ENCODE measurements at places on chromosomes 6 and 20.

DNA sequence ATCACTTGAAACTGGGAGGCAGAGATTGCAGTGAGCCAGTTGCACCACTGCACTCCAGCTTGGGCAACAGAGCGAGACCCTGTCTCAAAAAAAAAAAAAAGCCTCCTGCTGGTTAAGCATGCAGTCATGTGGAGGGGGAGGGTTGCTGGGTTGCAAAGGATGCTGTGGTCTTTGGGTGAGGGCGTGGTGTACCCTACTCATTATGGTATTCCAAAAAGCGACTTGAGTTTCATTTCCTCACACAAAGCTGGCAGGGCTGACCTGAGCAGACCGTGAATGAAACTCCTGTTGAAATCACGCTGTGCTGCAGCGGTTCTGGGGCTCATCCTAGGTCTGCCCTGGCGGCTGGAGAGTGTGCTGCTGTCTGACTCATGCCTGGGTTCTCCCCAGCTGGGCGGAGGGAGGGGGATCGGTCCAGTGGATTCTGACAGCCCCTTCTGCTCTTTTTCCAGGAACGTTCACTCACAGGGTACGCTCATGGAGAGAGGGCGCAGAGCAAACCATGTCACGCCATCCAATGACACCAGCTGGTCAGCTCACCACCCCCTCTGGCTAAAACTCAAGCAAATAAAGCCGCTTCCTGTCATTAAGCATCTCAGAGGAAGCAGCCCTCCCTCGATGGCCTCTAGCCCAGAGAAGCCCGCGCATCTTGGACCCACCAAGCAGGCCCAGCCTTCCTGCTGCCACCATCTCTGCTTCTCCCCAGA, 166.2 kb downstream of the SCML4 start:
- no peak for DNase-seq

GRCh38 chr6:159493898-159494585, 199.0 kb downstream of the SOD2 start:
- DNase-seq = no peak

DNA sequence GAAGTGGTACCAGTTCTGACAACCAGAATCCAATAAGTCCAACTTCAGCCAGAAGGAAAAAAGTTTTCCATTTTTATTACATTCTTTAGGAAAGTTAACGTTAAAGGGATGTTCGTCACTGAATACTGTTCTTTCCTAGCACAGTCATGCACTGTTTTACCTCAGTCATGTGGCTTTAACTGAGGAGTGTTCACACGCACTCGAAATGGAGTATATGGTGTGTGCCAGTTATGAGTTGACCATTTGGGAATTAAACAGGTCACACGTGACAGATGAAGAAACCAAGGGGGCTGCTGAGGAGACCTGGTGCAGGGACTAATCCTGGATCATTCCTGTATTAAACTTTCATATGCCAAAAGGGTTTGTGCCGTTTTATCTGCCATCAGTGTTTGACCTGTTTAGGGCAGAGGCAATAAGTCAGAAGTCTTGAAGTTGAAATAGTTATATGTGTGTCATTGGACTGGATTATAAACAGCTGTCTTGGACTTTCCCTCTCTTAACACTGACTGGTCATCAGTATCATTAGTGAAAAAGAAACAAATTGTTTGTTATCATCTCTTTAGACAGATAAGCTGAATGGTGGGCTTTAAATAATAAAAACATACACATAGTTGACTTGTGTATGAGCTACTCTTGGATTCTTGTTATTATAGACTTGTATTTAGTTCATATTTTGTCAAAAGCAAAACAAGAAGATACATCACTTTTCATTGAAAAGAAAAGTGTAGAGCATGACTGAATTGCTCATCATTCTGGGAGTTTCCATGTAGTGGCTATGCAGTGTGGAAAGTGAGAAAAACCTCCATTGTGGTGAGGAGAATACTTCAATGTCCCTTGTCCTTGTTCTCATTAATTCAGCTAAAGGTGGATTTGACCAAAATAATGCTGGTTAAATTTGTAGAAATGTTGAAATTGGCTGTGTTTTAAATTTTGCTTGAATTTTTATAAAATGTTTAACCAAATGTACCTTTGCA, 123.5 kb upstream of the SAMD5 start:
- no peak for DNase-seq

GRCh38 chr6:143410859-143411270, 39.6 kb downstream of the ADAT2 start:
- DNase-seq = no peak

- no peak for DNase-seq
Observed at GRCh38 chr20:62282877-62283503, 19.8 kb upstream of the ADRM1 start.

DNA sequence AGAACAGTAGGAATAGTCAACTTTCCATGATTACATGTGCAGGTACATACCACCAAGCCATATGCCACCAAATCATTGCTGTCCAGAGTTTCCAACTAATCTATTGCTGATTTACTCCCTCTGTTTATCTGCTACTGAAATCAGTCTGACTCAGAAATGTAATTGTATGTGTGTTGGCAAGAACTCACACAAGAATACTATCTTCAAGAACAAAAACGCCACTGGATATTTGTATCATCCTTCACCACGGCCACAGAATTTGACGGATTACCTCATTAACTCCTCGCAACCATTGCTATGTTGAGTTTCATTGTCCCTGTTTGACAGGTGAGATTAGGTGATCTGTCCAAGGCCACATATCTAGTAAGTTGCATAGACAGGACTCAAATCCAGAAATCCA, 159.2 kb downstream of the GMPR start:
- DNase-seq = no peak

GRCh38 chr6:5326022-5326641, 64.8 kb downstream of the FARS2 start:
- no peak for DNase-seq

DNA sequence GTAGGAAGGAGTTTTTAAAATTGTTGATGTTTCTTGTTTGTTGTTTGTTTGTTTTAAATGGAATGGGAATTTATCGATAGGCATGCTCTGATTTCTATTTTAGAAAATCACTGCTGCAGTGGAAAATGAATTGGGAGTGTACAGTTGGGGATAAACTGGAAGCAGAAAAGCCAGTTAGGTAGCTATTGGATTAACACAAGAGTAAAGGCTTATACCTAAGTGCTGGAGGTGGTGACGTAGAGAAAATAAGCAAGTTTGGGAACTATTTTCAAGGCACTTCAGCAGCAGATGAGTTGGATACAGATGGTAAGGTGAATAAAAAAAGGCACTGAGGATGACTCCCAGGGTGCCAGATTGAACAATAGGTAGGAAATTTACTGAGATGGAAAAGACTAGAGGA, 164.9 kb downstream of the PLCB4 start:
- no peak for DNase-seq

DNA sequence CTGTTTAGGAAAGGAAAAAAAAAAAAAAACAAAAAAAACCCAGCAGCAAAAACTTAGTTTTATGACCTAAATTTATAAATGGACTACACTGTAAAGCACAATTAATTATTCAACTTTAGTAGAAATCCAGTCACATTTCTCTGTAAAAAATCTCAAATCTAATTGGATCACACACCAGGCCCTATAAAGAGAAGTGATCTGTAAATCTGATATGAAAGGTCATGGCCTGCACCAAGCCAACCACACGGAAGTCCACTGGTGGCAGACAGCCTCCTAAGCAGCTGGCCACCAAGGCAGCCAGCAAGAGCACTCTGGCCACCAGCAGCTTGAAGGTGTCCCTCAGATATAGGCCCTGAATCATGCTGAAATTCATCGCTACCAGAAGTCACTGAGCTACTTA, 131.6 kb downstream of the HFE start:
- DNase-seq = no peak

All from sciatic nerve (tissue), 2 donors.